ENCODE measurements at places on chromosomes 3 and 15.

DNA sequence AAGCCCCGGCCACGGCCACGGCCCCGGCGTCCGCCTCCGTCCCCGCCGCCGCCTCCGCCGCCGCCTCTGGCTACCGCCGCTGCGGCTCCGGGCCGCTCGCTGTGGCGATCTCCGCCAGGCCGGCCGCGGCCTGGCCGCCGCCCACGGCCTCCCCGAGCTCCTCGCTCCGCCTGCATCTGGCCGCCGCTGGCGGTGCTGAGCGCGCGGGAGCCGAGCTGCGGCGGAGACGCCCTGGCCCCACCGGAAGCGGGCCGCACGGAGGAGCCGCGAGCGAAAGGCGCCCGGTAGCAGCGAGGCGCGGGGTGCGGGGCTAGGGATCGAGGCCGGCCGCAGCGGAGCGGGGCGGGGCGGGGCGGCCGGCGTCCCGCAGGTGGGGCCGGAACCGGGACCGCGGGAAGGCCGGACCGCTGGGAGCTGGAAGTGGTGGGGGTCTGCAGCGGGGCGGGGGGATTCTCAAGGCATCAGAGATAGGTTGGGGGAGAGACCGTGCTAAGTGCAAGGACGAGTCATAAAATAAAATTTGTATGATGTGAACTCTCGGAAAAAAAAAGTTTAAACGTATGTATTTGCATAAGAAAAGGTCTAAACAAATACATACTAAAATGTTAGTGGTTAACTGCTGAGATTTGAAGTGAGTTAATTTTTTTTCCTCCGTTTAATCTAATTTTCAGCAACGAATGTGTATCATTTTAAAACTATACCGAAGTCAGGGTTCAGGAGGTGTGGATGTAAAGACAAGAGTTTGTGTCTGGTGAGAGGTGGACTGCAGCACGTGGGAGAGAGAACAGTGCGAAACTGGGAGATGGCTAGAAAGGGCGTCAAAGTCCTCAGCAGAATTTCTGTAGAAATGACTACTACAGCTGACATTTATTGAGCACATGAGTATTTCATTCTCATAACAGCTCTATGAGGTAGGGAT lies at the start of gene AVEN:
Gene AVEN (minus strand): TSS at position 334 of the 919 bp plus-strand sequence. CDS start 158 bp downstream, at position 176.
- DNase-seq = peak; percentile 48

DNA sequence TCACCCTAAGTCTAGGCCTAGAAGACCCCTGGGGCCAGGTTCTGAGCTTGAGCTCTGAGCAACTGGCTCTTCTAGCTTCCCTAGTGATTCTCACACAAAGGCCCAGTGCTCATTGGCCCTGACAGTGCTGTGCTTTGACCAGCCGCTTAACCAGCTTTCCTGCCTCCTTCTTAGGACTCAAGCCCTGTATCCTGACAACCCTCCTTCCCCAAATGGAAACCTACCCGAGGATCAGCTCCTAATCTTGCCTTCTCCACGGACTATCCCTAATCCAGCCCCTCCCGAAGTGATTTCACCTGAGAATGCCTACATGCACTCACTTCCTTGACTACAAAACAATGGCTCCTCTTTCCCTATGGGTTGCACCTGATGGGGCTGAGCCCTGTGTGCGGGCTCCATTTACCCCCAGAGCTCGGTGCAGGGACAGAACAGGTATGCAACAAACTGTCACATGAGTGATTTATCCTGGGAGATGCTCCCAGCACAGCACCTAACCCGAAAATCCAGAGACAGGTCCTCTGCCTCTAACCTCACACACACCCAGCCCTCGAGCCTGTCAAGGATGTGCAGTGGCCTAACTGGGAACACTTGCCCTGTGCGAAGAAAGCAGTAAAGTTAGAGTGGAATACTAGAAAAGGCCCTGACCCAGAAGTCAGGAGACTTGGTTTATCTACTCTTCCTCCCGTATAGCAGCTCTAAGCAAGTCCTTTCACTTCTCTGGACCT lies 2.3 kb downstream of the MEGF11 start:
- no peak for DNase-seq

DNA sequence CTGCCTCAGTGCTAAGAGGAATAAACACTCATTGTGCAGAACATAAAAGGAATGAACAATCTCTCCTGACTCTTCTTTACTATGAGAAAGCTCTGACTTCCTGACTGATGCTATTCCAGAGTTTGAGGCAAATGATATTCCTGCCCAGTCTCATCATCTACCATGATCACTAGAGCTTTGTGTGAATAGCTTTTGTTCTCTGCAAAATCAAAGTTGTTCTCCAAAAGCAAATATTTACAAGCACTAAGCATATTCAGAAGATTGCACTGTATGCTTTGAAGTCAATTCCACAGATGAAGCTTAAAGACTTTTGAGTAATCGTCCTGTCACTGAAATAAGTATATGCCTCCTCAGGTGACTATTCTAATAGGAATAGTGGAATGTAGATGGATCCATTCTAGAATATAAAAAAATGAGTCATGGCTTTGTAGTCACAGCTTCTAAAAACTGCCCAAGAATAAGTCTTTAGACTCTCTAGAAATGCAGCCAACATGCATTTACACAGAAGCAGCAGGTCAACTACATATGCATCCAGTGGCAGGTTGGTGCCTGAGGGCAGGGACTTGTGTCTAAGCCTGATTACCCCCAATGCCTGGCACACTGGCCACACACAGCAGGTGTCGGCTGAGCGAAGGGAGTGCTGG lies 34.6 kb downstream of the TNFAIP8L3 start:
- no peak for DNase-seq

DNA sequence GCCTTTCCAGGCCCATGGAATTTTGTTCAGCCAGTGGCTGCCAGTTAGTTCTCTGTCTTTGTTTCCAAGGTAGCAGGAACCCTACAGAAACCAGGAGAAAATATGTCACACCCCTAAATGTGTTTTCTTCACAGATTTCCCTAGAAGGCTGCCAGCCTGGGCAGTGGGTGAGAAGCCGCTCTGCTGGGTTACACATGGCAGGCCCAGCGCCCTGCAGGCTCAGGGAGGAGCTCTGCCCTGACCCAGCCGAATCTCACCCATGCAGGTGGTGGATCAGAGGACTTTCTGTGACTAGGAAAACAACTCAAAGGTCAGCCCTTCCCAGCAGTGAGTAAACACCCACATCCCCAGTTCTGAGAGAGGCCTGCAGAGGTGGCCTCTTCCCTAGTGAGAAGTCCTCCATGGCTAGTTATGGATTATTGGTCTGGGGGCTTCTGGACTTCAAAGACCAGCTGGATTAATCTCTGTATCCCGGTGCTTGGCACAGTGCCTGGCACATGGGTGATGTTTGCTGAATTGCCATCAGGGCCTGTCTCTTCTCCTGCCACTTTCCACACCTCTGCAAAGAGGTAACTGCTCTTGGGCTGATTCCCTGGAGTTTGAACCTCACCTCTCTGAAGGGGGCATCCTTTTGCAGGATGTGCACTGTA lies 34.7 kb upstream of the BDH1 start:
- no peak for DNase-seq

GRCh38 chr3:122681284-122681973 lies 790 bp downstream of the PARP14 start:
- DNase-seq = no peak

GRCh38 chr3:12476238-12476897 lies 7.9 kb upstream of the TSEN2 start:
- DNase-seq = no peak

DNA sequence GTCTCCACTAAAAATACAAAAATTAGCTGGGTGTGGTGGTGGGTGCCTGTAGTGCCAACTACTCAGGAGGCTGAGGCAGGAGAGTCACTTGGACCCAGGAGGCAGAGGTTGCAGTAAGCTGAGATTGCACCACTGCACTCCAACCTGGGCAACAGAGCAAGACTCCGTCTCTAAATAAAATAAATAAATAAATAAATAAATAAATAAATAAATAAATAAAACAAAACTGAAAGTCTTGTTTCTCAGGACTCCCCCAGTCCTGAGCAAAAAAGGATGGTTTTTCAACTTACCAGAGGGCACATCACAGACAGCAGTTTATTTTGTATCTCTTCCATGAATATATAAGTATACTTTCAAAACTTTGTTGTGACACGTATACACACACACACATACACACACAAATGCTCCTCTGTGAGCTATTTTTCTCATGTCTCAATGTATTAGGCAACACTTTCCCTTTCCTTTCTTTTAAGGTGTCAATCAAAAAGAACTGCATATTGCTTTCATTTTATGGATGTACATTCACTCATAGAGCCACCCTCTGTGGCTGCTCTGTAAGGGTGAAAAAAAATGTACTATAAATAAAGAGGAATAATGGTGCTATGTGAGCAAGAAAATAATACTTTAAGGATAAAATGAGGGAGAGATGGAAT lies 54.8 kb upstream of the MITF start:
- DNase-seq = no peak

DNA sequence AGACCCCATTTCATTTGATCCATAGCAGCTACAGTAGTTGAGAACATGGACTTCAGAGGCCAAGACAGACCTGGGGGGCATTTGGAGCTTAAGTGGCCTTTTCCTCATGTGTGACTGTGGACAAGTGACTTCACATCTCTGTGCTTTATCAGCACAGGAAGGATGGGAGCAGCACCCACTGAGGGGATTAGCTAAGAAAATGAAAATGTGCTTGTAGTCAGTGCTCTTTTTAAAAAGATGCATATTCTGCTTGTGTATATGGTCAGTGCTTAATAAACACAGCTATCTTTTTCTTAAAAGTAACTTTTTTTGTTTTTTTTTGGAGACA lies 34.5 kb downstream of the SLC6A6 start:
- no peak for DNase-seq

Measured in NK-92 treated with Interleukin-12 subunit alpha and Interleukin-12 subunit beta, amount 100 ng/mL, for 24 hours (cell line).